NCI-H526 (cell line): ENCODE measurements at places on chromosomes 6 and 20.
A peak's percentile ranks its signal among the peaks of the same experiment; 100 is the strongest.

DNA sequence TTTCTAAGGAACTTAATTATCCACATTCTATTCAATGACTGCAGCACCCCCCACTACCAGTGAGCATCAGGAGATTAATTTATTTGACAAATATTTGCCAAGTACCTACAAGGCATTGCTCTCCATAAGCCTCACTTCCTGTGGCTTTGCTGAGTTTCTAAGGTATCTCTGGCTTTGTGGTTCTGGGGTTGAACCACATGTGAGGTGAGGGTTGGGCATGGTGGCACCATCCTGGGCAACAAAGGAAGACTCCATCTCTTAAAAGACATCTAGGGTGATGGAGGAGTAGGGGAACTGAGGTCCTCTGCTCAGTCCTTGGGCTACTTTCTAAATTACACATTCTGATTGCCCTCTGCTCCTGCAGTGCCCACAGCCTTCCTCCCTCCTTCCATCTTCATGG is 25.5 kb upstream of the WFDC2 start:
- DNase-seq, result no peak

DNA sequence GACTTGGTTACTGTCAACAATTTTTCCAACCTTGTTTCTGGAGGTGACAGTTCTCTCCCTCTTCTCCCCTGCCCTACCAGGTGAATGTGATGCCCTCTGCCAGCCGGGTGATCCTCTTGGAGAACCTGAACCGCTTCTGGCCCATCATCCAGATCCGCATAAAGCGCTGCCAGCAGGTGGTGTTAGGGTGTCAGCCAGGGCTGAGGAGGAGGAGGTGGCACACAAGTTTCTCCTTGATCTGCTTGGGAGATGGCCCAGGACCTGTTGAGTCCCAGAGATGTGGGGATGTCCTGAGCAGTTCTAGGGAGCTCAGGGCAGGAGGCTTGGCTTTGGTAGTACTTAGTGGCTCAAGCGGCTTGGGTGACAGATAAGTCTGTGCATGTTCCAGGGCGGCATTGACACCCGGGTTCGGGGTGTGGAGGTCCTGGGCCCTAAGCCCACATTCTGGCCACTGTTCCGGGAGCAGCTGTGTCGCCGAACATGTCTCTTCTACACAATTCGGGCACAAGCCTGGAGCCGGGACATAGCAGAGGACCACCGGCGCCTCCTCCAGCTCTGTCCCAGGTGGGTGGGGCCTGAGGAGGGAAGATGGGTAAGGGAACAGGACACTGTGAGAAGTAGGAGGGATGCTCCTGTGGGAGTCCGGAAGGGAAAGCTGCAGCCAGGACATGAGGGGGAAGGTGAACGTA is 21.2 kb downstream of the CUL9 start:
- no peak for DNase-seq

DNA sequence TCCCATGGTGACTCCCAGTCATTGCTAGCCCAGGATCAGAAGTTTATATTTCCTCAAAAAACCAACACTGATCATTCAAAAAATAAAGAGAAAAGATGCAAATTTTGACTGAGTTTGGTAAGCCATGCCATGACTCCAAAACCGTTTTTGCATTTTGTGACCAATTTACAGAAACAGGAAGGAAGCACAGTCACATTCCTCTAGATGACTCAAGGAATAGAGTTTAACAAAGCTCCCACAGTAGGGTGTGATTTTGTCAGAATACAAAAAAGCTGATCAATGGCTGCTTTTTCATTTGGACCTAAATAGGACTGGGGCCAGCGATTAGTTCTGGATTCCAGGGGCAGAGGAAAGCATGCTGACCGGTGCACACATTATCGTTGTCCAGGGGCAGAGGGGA is 179.4 kb upstream of the AFDN start:
- no peak for DNase-seq

- no peak for DNase-seq
Observed at GRCh38 chr6:40510442-40510841, 76.7 kb downstream of the LRFN2 start.

DNA sequence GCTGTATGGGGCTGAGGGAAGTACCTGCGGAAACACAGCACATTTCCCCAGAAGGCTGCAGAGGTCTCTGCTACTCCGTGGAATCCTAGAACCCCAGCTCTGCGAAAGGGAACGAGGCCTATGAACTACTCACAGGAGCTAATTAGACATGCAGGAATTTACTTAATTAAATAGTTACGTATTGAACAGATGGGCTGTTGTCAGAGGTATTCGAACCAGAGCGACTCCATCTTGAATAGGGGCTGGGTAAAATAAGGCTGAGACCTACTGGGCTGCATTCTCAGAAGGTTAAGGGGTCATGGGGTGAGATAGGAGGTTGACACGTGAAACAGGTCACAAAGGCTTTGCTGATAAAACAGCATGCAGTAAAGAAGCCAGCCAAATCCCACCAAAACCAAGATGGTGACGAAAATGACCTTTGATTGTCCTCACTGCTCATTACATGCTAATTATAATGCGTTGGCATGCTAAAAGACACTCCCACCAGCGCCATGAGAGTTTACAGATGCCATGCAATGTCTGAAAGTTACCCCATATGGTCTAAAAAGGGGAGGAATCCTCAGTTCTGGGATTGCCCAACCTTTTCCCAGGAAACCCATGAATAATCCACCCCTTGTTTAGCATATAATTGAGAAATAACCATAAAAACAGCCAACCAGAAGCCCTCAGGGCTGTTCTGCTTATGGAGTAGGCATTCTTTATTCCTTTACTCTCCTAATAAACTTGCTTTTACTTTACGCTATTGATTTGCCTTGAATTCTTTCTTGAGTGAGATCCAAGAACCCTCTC is 14.7 kb upstream of the SSTR4 start:
- DNase-seq, result no peak

- no peak for DNase-seq
Observed at GRCh38 chr6:17562636-17563035, 37.5 kb upstream of the FAM8A1 start.

DNA sequence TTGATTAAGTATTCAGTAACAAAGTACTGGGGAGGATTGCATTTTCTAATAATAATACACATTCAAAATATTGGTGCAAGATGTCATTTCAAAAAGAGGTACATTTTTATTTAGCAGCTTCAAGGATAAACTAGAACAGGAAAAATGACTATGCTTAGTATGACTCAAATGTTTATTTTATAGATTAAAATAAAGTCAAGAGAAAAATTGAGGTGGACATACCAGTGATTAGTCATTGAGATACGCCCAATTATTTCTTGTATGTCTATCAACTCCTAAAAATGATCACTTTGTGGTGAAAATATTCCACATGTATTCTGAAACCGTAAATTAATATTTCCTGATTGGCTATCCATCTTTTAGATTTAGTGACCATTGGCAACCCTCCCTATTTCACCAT is 96.7 kb downstream of the PHF3 start:
- no peak for DNase-seq

DNA sequence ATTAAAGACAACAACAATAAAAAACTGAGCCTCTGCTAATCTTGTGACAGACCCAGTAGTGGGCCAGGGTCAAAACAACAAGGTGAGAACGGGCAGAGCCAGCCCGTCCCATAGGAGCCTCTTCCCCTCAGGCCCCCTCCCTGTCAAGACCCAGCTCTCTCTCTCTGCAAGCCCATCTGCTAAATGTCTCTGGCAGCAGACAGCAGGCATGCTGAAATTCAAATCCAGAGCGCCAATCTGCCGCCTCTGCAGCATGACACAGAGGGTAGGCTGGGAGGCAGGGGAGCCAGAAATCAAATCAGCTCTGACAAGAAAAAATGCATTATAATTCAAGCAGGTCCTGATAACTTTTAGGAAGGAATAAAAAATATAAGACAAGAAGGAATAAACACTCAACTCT is 26.3 kb downstream of the METTL24 start:
- peak; percentile 74 for DNase-seq

DNA sequence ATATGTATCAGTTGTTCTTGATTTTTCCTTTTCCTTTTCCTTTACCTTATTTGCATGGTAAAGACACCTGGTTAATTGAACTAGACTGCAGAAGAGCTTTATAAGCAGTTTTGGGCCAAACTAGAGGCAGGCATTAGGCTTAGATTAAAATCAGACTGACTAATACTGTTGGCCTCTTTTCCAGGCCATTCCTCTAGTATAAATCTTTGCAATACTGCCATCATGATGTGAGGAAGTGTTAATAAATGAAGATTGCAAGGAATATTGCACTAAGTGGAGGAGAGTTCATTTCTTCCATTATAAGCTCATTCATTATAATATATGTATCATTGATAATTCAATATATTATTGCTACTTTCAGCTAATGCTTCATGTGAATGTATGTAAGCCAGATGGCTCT is 163.8 kb downstream of the MMUT start:
- DNase-seq, result no peak

- no peak for DNase-seq
Observed at GRCh38 chr6:51467231-51467952, 620.0 kb downstream of the PKHD1 start.

- peak; percentile 60 for DNase-seq
Observed at GRCh38 chr6:33199687-33200218, 712 bp downstream of the RXRB start.

DNA sequence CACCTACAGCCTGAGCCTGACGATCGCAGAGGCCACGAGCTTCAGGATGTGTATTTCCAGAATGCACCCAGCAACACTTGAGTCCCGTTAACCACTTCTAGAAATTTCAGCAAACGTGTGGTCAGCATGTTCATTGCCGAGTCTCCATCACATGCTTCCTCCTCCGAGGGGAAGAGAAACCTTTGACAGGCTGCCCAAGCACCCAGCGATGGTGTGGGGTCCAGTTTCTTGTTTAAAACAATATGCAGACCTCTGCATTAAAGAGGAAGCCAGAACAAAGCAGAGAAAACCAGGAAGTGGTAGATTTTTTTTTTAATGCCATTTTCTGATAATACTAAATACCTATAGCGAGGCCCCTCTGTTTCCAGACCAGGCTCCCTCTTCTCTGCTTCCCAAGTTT is 71.9 kb downstream of the GNAS-AS1 start:
- no peak for DNase-seq

DNA sequence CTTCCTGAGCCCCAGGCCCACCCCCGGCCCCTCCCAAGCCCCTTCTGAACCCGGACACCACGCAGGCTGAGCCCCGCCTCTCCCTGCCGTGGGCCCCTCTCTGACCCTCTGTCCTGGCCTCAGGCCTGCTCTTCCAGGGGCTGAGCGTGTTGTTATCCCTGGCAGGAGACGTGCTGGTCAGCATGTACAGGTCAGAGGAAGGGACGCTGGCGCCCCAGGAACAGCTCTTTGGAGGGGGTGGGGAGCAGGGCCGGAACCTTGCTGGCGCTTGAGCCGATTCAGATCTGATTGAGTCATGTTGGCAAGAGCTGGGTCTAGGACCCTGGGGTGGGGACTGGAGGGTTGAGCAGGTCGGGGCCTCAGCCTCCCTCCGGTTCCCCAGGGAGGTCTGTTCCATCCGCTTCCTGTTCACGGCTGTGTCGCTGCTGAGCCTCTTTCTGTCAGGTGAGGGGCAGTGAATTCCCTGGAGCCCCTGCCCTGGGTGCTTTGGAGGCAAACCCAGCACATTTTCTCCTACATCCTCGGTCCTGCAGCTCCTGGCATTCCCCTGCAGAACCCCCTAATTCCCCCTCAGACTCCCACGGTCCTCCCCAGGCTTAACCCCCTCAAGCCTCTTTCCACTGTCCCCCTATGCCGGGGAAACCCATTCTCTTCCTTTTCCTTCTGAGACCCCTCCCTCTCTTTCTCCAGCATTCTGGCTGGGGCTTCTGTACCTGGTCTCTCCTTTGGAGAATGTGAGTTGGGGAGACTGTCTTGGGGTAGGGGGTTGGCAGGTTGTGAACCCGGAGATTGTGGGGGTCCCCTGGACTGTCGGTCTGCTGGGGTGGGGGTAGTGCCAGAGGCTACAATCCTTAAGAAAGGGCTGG is 2.0 kb downstream of the SPAG4 start:
- peak; percentile 95 for DNase-seq
